ENCODE measurements at places on chromosomes 13 and 19.

DNA sequence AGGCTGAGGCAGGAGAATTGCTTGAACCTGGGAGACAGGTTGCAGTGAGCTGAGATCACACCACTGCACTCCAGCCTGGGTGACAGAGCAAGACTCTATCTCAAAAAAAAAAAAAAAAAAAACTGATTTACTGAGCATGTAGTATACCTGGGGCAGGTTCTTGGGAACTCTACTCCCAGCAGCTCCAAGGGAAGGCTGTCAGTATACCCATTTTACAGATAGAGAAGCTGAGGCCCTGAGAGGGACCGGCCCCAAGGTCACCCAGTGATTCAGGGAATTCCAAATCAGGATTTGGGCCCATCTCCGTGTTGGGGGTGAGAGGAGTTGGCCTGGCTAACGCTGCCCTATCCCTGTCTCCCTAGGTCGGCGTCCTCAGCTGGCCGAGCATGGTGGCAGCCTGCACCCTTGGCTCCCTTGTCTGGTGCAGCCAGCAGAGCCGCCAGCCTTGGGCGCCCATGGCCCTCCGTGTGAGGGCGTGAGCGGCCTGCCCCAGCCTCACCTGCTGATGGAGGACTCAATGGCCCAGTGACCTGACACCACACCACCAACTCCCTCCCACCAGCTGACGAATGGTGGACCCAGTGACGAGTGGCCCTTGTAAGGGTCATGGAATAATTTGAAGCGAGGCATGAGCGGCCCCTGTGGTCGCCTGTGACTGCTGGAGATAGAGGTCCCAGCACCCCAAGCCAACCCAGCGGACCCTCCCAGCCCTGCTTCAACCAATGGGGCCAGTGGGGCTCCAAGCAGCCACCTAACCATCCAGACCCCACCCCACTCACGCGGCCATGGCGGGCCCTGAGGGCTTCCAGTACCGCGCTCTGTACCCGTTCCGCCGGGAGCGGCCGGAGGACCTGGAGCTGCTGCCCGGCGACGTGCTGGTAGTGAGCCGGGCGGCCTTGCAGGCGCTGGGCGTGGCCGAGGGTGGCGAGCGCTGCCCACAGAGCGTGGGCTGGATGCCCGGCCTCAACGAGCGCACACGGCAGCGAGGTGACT is 2.4 kb downstream of the PIK3R2 start:
- DNase-seq, result no peak

DNA sequence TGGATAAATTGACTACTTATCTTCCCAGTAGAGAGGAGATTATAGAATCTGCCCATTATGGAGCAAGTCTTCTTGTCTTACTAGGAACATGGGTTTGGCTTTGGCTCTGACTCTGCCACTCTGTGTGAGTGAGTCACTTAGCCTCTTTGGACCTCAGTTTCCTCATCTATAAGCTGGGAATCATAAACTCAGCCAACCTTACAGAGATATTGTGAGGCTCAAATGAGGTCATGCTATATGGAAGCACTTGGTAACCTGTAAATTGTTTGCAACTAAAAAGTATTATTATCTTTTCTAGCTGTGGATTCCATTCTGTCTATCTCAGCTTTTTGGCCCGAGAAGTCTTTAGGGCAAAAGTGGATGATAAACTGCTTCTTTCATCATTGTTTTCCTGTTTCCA is 186.8 kb upstream of the TSC22D1 start:
- DNase-seq, result no peak

DNA sequence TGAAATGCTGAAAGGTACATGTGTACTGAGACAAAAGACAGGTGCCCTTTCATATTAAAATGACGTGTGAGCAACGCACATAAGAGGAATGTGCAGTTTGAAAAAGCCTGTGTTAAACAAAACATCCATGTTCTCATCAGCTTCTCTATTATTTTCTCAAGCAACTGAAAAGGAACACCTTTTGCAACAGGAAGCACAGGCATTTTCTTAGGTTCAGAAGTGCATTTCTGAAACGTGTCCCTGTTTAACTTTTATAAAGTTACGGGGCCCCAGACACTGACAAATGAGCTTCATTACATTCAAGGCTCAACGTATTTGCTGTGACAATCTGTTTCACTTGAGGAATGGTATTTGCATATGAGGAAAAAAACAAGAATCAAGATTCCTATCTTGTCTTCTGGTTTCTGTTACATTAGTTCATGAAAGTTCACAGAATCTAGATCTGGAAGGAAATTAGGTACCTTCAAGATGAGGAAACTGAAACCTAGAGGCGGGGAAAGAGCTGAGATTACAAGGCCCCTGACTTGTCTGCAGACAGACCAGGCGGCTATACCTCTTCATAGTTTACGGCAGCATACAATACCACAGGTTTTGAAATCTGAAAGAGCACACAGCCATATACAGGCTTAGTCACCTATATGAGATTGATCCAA is 431.7 kb downstream of the KLF12 start:
- DNase-seq, result peak; percentile 6

- no peak for DNase-seq
These were observed 130.7 kb downstream of the STK24 start for GRCh38 chr13:98446234-98446621.

GRCh38 chr13:44394658-44395057 is 21.0 kb downstream of the SERP2 start:
- no peak for DNase-seq

GRCh38 chr13:78465250-78465649 is 138.1 kb downstream of the POU4F1 start:
- no peak for DNase-seq

DNA sequence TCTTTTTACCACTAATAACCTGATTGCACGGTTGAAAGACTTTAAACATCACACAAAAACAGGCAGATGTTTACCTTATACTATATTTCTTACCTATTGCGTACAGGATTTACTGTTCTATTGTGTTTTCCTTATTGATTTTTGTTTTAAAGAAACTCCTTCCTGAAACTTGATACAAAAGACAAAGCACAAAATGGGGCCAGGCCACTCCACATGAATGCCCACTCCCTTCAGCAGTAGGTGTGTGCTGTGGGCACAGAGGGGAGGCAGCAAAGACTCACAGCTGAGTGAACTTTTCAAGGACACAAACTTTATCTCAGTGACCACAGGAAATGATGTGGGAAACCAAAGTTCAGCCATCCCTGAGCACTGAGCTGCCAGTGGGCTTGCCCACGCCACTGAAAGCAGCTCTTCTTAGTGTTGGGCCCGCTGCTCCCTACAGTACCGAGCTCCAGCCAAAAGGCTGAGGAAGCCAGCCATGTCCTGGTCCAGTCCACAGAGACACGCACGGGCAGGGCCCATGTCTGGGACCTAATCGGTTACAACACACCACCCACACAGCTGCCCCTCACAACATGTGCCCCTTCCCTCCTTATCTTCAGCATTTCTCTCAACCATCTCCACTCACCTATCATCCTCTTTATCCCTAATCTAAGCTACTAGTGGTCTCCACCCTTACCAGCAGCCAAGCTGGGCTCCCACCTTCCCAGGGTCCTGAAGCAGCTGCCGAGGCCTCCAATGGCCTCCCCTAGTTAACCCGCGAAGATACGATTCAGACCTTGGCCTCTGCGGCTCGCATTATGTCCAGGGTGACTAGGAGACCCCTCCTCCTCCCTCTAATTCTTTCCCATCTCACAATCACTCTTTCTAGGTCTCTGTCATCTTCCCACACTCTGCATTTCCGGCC is 39.5 kb downstream of the ATP7B start:
- no peak for DNase-seq

GRCh38 chr13:21435687-21436151 is 23.4 kb downstream of the ZDHHC20 start:
- no peak for DNase-seq

- DNase-seq, result no peak
These were observed 24.5 kb downstream of the CRYL1 start for GRCh38 chr13:20501120-20501519.

DNA sequence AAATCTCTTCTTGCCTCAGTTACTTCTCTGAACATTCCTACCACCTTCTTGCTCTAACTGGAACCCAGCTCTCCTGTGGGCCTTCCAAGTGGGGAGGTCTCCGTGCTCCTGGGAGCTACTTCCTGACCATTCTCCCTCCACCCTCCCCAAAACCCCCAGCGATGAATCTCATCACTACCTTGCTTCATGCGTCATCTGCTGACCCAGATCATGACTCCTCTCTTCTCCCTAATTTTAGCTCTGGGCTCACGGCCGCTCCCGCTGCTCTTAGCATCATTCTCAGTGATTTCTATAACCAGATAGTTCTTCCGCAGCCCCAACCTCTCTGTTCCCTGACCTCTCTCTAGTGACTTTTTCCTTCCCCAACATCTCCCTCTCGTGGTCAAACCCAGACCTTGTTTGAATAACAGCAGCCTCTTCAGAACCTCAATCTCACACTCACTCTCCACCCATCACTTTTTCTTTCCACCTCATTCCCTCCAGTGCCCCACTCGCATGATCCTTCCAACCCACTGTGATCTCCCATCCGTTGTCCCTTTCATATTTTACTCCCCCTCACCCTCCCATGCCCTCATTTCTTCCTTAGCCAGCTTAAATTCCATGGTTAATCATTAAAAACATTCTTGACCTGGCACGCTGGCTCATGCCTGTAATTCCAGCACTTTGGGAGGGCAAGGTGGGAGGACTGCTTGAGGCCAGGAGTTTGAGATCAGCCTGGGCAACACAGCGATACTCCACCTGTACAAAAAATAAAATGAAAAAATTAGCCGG is 21.8 kb downstream of the MRPS12 start:
- no peak for DNase-seq

DNA sequence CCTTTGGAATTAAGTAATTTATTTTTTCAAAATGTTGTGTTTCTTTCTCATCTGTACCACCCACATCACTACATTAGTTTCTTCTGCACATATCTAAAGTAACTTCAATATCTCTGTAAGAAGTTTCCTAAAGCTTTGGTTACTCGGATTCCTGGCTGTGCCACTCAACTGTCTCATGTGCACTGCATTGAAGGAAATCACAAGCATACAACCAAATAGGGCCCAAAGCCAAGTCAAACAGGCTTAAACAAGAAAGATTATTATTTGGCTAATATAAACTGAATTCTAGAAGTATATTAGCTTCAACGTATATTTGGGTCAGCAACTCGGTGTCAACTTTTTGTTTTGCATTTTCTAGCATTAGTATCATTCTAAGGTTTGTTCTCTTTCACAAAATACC is 1647.6 kb upstream of the SPRY2 start:
- no peak for DNase-seq

DNA sequence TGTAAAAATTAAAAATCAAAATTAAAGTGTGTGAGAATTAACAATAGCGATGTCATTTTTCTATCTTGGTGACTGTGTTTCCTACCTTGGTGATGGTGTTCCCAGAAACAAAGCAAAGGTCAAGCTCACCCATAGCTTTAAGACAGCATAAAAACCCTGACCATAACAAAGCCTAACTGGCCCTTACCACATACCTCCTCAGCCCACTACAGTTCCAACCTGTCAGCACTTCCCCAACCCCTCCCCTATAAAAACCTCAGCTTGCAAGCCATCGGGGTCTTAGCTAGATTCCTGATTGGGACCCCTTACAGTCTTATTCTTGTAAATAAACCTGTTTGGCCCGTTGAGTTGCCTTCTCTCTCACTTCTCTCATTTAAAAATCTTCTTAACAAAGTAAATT is 484.4 kb upstream of the PCDH20 start:
- DNase-seq, result no peak

DNA sequence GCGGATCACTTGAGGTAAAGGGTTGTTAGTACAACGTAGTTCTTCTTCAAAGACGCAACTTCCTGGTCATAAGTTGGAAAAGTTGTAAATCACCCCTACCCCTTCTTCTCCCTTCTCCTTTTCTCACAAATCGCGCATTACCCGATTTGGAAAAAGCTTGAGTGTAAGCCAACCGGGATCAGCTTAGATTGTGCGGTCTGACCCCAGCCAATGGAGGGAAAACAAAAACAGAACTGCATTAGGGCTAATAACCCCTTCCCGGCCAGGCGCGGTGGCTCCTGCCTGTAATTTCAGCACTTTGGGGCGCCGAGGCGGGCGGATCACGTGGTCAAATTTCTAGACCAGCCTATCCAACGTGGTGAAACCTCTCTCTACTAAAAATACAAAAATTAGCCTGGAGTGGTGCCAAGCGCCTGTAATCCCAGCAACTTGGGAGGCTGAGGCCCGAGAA is 806 bp downstream of the ZNF90 start:
- no peak for DNase-seq

DNA sequence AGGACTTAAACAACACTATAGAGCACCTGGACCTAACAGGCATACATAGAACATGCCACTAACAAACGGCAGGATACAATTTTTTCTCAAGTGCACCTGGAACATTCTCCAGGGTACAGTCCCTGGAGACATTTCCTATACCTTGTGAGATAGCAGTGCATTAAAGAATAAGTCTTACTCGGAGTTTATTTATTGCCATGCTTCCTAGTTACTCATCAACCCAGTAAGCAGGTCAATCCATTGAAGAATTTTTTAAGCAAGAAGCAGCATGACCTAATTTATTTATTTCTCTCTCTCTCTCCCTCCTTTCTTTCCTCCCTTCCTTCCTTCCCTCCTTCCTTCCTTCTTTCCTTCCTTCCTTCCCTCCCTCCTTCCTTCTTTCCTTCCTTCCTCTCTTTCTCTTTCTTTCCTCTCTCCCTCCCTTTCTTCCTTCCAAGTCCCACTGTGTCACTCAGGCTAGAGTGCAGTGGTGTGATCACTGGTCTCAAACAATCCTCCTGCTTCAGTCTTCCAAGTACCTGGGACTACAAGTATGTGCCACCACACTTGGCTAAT is 6.6 kb upstream of the TFDP1 start:
- no peak for DNase-seq

DNA sequence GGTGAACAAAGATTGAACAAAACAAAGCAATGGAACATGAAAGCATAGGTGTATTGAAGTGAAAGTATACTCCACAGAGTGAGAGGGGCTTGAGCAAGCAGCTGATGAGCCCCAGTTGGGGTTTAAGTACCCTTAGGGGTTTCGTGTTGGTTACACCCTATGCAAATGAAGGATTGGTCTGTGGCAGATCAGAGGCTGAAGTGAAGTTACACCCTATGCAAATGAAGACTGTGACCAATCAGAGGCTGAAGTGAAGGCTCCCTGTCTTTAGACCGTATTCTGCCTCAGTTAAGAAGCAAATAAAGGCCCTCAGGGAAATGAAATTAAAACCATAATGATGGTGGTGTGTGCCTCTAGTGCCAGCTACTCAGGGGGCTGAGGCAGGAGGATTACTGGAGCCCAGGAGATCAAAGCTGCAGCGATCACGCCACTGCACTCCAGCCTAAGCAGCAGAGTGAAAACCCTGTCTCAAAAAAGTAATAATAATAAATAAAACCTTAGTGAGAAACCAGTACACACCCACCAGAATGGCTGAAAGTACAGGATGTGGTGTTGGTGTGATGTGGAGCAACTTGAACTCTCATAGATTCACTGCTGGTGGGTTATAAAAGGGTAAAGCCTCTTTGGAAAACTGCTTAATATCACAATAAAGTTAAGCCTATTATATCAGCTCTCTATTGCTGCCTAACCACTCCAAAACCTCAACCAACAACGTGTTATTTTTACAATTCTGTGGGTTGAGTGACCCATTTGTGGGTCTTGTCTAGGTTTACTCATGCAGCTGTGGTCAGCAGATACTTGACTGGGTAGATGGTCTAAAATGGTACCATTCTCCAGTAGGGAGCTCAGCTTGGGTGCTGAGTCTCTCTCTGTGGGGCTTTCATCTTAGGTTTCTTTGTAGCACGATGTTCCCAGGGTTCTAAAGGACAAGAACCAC is 12.8 kb upstream of the UPF3A start:
- no peak for DNase-seq
